ENCODE measurements at places on chromosomes 11 and 22.

- no peak for DNase-seq
Measured at GRCh38 chr11:19105011-19105410, 12.0 kb upstream of the ZDHHC13 start.

DNA sequence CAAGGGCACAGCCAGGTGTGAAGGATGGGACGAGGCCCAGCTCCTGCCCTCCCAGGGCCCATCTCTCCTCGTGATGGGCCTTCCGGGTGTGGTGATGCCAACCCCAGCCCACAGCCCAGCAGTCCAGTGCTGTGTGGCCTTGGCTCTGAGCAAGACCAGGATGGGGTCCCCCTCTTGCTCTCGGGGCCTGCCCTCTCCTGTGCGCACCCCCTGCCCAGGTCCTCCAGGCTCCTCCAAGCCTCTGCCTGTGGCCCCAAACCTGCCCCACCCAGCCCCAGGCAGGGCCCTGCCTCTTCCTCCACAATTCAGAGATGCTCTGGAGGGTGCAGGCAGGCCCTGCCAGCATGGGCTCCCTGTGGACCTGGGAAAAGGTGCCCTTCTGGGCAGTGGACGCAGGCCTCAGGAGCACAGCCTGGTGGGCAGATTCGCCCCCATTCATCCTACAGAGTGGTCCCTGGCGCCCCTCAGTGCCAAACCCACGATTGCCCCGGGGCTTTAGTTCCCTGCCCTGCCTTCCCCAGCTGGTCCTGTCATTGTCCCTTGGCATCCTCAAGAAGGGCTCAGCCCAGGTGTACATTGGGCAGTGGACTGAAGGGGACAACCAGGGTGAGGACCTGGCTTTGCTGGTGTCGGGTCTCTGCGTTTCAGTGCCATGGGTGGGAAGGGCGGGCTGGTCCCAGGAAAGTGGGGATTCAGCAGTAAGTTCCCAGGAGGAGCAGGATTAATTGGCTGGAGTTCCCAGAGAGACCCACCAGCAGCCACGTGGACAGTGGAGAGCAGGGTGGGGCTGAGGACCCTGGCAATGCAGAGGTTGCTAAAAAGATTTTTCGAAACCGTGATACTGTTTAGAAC is 19.8 kb downstream of the EIF1AD start:
- no peak for DNase-seq

DNA sequence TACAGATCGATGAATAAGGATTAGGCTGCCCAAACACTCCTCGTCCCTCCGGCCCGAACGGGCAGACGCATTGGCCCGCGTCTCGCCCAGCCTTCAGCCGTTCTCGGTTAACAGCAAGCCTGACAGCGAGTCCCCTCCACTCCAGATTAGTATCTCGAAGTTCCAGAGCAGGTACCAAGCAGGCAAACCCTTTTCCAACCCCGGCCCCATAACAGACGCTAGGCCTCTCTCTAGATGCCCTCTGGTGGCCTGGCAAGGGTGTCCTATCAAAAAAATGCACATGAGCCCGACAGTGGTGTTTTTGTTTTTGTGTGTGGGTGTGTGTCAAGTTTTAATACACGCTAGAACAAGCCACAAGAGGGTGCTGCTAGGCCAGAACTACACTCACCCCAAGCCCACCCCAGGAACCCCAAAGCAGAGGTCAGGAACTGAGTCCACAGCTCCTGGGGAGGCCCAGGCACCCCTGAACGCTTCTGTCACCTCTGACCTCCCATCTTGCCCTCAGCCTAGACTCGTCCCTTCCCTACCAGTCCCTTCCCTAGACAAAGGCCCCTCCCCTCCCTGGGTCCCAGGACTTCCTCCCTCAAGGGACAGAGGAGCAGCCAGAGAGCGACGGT is 658 bp upstream of the ARFGAP2 start:
- DNase-seq: peak; percentile 77

DNA sequence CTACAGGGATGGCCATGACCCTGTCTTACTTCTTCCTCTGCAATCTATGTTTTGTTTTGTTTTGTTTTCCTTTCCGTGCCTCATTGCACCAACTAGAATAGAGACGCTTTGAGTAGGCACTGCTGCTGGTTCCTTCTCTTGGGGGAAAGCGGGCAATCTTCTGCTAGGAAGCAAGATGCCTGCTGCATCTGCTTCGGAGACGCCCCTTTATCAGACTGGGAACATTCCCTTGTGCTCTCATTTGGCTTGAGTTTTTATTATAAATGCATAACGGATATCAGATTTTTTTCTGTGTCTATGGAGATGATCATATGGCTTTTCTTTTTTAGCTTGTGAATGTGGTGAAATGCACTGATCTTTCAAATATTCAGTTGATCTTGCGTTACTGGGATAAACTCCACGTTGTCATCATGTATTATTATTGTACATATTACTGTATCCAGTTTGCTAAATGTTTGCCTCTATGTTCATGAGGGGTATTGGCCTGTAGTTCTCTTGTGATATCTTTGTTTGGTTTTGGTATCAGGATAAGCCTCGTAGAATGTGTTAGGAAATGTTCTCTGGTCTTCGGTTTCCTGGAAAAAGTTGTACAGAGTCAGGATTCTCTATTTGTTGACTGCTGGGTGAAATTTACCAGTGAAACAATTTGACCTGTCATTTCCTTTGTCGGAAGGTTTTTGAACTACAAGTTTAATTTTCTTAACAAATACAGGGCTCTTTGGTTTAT is 23.4 kb upstream of the KRTAP5-6 start:
- DNase-seq: no peak

- DNase-seq: no peak
Measured at GRCh38 chr11:66056501-66056900, 4.3 kb downstream of the SF3B2 start.

GRCh38 chr11:17405232-17406005 is 17.0 kb upstream of the KCNJ11 start:
- DNase-seq: no peak

DNA sequence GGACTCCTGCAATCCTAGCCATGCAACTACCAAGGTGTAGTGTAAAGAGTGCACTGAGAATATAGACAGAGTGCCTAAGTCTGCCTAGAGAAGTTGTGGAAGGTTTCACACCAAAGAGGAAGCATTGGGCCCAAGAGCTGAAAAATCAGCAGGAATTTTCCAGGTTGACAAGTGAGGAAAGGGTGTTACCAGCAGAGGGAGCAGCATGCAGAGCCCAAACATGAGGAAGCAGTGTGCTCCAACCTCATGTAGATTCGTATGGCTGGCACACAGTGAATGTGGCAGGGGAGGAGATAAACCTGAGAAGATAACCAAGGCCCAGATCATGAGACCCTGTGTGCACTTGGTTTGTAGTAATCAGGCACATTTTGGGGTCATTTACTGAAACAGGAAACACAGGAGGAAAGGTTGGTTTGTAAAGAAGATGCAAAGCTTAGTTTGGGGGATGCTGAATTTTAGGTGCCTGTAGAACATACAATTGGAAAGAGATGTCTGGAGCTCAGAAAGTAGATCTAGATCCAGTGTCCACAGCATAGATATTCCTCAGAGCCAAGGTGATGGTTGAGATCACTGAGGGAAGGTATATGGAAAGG is 1.7 kb downstream of the HPX start:
- no peak for DNase-seq

- no peak for DNase-seq
Measured at GRCh38 chr11:105942921-105943320, 79.1 kb downstream of the MSANTD4 start.

GRCh38 chr11:34305780-34306179 is 52.0 kb downstream of the ABTB2 start:
- no peak for DNase-seq

- DNase-seq: peak; percentile 33
Measured at GRCh38 chr11:48049036-48049435, 68.7 kb downstream of the PTPRJ start.

GRCh38 chr22:44242946-44243724 is 62.4 kb downstream of the PARVG start:
- no peak for DNase-seq

GRCh38 chr11:44307340-44308099 is 2.4 kb downstream of the ALX4 start:
- DNase-seq: no peak

DNA sequence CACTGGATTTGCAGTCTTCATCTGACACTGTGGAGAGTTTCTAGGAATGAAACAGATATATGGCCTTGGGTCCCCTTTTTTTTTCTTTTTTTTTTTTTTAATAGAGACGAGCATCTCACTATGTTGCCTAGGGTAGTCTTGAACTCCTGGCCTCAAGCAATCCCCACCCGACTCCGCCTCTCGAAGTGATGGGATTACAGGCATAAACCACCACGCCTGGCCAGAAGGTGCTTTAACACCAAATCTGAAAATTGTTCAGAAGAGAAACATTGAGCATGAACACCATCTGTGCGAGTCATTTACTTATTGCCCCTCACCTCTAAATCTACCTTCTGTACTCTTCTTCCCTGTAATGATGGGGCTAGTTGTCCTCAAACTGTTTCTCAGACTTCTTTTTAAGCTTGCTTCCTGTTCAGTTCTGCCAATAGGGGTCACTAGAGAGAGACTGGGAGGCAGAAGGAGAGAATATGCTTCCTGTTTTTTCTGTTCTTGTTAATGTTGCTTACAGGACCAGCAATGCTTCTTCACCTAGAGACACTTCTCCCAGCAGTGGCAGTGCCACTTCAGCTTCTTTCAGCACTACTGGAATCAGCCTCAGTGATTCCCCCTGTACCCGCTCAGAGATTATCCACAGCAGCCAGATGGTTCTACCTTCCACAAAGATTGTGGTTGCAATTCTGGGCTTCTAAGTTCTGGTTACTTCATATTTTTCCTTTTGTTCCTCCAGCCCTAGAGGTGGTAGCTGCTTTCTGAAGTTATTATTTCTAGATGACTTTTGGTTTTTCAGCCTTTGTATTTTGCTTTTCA is 20.8 kb upstream of the ZBED5 start:
- DNase-seq: no peak

GRCh38 chr11:114200351-114201133 is 95.7 kb upstream of the NNMT start:
- no peak for DNase-seq

- DNase-seq: no peak
Measured at GRCh38 chr11:61707574-61707973, 27.4 kb downstream of the DAGLA start.

- no peak for DNase-seq
Measured at GRCh38 chr22:50621356-50621880, 6.5 kb downstream of the ARSA start.

GRCh38 chr11:74283580-74284180 is 27.8 kb downstream of the P4HA3 start:
- DNase-seq: no peak

- peak; percentile 67 for DNase-seq
Measured at GRCh38 chr11:107842412-107843100, 16.0 kb downstream of the SLC35F2 start.

GRCh38 chr11:102712137-102712536 is 6.6 kb upstream of the MMP27 start:
- DNase-seq: no peak

GRCh38 chr11:71186806-71187205 is 65.6 kb downstream of the SHANK2 start:
- no peak for DNase-seq

GRCh38 chr11:42249401-42249800 is 789.9 kb upstream of the LRRC4C start:
- DNase-seq: no peak

DNA sequence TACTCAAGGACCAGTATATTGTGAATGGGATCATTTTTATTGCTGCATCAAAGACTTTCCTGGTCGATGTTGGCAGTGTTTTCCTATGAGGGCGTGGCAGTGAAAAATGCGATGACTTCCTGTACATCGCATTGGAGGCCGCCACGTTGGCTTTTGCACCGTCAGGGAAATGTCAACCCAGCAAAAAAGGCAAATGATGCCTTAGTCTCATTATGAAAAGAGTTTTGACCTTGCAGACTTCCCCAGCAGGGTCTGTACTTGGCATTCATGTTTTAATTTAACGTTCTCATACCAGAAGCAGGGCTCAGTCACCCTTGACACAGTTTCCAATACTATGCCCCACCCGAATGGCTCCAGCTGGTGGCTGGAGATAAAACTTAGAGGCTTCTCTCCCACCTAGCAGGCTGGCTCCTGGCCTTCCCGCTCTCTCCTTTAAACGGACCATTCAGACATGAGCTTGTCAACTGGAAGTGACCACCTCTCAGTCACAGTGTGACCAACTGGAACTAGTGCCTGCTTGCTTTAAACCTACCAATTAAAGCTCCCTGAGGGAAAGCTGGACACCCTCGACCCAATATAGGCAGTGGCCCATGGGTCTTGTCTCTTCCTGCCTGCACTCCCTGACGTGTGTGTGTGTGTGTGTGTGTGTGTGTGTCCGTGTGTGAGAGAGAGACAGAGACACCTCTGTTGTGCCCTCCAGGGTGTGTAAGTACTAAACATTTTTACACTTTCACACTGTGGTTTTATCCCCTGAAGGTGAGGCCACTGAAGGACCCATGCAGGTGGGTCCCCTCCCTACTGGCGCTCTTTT is 8.7 kb upstream of the GDPD5 start:
- peak; percentile 50 for DNase-seq

- DNase-seq: no peak
Measured at GRCh38 chr22:40739721-40740120, 60.4 kb downstream of the MCHR1 start.

GRCh38 chr11:21148376-21148775 is 479.0 kb downstream of the NELL1 start:
- DNase-seq: no peak

- no peak for DNase-seq
Measured at GRCh38 chr11:123570939-123571580, 83.4 kb downstream of the SCN3B start.

- no peak for DNase-seq
Measured at GRCh38 chr11:126963115-126963514, 37.5 kb downstream of the KIRREL3 start.

- no peak for DNase-seq
Measured at GRCh38 chr22:27970596-27971220, 51.7 kb upstream of the PITPNB start.

DNA sequence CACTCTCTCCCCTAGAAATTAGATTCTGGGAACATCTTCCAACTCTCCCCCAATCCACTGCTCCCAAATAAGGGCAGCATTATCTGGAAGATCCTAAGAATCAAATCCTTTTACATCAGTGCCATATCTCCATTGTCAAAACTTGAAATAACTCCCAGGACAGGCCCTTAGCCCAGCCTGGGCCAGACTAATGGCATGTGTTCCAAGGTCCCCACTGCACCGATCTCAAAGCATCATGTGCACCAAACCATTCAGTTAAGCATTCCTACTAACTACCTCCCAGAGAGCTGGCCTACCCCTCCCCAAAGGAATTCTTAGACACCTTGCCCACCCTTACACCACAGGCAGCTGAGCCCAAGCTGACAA is 44.2 kb upstream of the POU2AF1 start:
- DNase-seq: no peak

Data from PC-9 (cell line).